T-helper 1 cell (primary cell): ENCODE measurements at places on chromosomes 1 and 21.

- DNase-seq, result no peak
These were observed 152.2 kb downstream of the HIVEP3 start for GRCh38 chr1:41766546-41766945.

- no peak for DNase-seq
These were observed 4.0 kb upstream of the GBP5 start for GRCh38 chr1:89276690-89277089.

- DNase-seq, result no peak
These were observed 10.7 kb upstream of the ARHGEF16 start for GRCh38 chr1:3443807-3444206.

DNA sequence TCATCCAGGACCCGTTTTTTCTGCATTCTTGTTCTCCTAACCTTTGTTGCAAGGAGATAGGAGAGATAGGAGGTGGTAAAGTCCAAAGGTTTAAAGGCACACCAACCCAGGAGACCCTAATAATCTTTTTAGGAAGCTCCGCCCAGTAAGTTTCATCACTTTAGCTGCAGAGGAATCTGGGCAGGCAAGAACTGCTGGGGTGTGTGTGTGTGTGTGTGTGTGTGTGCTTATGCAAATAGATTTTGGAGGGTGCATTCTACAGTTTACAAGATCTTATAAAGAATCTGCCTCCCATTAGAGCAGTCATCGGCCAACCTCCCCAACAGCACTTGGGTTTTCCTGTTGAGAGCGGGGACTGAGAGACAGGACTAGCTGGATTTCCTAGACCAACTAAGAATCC lies 3.9 kb upstream of the IL10 start:
- no peak for DNase-seq

- no peak for DNase-seq
These were observed 768.4 kb downstream of the LTN1 start for GRCh38 chr21:28224191-28224726.

- DNase-seq, result no peak
These were observed 4.7 kb upstream of the G0S2 start for GRCh38 chr1:209670441-209671082.

DNA sequence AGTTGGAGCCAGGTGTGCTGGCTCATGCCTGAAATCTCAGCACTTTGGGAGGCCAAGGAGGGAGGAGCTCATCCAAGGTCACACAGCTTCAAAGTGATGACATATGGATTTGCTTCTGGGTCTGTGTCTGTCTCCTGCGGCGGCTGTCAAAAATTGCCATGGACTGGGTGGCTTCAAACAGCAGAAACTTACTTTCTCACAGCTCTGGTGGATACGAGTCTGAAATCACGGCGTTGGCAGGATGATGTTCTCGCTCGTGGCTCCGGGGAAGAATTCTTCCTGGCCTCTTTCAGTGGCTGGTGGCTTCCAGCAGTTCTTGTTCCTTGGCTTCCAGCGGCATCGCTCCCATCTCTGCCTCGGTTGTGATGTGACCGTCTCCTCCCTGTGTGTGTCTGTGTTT lies 314.8 kb upstream of the C1orf174 start:
- DNase-seq, result no peak

- no peak for DNase-seq
These were observed 59.7 kb downstream of the TNR start for GRCh38 chr1:175683491-175684298.

- no peak for DNase-seq
These were observed 19.2 kb downstream of the IER5 start for GRCh38 chr1:181107711-181108110.
